ENCODE measurements at places on chromosomes 7 and 10.

DNA sequence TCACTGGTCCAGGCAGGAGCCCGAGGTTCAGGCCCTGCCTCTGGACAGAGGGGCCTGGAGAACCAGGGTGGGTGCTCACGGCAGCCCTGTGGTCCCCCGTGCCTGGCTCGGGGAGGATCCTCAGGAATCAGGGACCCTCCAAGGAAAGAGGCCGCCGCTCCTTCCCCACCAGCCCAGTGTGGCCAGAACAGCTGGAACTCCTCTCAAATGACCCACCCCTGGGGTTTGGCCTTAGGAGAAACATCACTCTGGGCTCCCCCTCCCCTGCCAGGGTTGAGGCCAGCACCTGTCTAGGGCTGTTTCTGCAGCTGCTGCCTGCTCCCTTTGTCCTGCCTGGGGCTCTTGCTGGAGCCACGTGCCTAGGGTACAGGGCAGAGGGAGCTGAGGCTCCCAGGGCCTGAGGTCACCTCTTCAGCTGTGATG lies 161.0 kb downstream of the RNF216 start:
- no peak for DNase-seq

- DNase-seq, result no peak
Measured at GRCh38 chr10:128808921-128809440, 658.1 kb upstream of the MGMT start.

DNA sequence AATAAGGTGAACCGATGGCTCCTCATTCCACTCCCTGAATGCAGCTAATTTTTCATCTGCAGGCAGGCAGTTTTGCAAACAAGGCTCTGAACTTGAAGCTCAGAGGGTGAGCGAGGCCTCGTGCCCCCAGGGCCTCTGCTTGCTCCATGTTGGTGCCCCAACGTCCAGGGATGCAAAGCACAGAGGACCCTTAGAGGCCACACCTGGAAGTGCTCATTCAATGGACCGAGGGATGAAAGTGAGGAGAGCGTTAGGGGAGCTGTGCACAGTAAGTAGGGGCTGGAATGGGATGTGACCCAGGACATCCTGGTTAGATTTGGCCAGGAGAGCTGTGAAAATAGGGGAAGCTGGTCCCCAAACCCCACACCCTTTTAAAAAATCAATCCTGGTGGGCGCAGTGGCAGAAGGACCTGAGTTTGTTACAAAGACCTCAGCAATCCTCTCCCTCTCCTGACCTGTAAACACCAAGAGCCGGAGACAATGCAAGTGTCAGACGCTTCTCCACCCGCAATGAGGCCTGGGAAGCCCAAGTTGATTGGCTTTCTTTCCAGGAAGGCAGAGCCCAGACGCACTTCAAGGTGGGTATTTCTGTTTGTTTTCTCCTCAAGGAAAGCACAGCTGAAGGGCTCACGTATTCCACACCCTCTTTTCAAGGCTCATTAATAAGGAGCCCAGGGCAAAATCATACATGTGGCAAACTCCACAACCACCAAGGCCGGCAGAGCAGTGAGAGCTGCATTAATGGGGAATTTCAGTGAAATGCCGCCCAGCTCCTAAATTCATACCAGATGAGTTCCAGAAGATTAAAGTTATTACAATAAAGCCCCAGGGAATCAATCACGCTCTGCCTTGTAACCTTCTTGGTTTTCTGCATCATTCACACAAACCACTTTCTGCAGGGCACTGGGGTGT lies 14.1 kb upstream of the CXCL12 start:
- no peak for DNase-seq

- no peak for DNase-seq
Measured at GRCh38 chr7:105279688-105280007, 109.1 kb downstream of the SRPK2 start.

GRCh38 chr7:111112439-111112838 lies 21.5 kb downstream of the LRRN3 start:
- DNase-seq, result no peak

- DNase-seq, result no peak
Measured at GRCh38 chr7:66883716-66884115, 37.3 kb upstream of the TMEM248 start.

GRCh38 chr7:109376576-109376975 lies 806.9 kb downstream of the DNAJB9 start:
- no peak for DNase-seq

DNA sequence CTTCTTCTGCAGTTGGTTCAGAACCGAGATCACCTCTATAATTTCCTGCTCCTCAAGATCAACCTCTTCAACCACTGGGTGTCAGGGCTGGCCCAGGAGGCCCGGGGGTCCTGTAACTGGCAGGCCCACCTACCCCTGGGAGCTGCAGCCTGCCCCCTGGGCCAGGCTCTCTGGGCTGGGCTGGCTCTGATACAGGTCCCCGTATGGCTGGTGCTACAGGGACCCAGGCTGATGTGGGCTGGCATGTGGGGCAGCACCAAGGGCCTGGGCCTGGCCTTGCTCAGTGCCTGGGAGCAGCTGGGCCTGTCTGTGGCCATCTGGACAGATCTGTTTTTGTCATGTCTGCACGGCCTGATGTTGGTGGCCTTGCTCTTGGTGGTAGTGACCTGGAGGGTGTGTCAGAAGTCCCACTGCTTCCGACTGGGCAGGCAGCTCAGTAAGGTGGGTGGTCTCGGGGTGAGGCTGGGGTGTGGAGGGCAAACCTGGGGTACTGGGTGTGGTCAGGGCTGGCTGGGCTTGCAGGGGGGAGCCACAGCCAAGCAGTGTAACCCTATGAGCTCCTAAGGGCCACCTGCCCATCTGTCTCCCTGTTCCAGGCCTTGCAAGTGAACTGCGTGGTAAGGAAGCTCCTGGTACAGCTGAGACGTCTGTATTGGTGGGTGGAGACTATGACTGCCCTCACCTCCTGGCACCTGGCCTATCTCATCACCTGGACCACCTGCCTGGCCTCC lies 4.2 kb downstream of the TMEM270 start:
- DNase-seq, result no peak

DNA sequence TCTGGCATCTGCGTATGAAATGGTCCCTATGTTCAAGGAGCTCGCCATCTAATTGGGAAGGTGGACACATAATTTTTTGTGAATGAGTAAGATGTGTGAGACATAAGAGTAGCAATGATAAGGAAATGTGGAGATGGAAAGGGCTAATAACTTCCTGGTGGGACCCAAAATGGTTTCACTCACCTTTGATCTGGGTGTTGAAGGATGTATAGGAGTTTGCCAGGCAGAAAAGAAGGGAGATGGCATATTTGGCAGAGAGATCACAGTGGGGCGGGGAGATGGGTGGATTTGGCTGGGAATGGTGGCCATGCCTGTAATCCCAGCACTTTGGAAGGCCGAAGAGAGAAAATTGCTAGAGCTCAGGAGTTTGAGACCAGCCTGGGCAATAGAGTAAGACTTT lies 4.5 kb downstream of the POP7 start:
- no peak for DNase-seq

DNA sequence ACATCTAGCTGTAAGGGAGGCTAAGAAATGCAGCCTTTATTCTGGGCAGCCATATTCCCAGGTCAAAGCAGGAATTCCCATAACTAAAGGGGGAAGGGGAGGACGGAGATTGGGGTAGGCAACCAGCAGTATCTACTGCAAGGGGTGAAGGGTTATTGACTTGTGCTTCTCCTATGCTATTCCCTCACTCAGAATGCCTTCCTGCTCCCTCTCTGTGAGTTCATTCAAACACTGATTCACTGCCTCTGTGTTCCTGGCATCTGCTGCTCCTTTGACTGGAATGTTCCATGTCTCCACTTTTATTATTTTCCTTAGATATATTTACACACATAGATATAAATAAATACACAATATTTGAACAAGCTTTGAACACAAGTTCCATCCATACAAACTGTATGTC lies 11.1 kb downstream of the HTR7 start:
- no peak for DNase-seq

DNA sequence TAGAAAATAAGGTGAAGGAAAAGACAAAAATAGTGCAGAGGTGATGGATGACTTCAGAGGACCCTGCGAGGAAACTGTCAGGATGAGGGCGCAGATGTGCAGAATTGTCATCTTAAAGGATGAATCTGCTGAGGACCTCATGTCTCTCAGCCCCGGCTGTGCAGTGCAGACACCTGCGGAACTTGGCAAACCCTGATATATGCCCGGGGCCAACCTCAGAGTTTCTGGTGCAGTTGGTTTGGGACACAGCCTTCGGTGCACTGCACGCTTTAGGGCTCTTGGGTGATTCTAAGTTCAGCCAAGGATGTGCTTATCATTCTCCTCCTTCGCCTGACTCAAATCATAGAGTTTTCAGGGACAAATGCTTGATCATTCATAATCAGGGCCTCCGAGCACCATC lies 310.1 kb downstream of the TCERG1L start:
- DNase-seq, result no peak

DNA sequence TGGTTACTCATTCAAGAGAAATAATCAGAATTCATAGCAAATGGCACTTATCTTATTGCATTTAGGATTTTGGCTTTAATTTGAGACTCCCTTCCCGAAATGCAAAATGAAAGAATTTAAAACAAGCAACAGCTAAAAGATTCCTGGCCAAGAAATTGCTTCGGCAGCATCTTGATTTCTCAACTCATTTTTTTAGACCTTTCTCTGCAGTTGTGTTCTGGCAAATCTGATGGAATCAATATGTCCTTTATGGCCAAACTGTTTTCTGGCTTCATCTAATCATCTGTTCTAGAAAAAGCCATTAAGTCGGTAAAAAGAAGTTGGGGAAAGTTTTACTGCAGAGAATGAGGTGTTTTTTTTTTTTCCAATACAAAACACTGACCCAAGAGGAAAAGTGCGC lies 172.1 kb downstream of the SLC16A9 start:
- DNase-seq, result no peak

DNA sequence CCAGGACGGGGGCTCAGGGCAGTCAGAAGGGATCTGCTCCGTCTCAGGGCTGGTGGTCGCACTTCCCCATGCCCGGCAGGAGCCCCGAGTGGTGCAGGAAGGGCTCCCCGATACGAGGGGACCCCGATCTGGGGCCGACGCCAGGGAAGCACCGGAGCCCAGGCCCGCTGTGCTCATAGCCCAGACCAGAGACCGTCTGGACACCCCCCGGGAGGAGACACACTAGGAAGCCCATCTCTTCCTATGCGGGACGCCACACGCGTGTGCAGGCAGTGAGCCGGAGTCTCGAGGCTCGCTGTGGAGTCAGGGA lies 39.7 kb upstream of the PDGFA start:
- no peak for DNase-seq

DNA sequence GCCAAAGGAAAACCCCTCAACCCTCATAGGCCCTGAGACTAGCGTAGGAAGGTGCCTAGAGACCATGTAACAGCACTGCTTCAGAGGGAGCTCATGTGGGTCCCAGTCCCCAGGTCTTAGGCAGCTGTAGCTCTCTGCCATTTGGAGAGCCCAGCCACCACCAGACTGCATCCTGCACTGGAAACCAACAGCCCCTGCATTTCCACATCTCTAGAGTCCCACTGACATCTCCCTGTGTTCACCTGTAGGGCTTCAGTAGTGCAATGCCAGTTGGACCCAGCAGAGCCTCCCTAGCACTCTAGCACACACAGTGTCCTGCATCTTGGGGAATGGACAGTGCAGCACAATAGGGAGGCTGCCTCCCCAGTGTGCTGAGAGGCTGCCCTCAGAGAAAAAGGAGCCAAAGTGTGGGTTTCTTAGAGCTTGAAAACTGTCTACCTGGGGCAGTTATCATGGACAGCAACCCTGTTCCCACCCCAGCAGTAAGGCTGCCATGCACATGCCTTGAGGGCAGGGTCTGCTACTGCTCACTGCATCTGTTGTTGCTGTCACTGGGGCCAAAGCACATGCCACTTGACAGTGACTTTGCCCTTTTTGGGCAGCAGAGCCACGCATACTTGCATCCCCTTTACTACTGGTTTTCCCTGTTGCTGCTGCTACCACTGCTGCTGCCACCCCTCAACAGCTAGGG lies 46.7 kb upstream of the ANTXRL start:
- DNase-seq, result no peak

GRCh38 chr7:23895666-23896096 lies 185.7 kb downstream of the STK31 start:
- DNase-seq, result no peak

DNA sequence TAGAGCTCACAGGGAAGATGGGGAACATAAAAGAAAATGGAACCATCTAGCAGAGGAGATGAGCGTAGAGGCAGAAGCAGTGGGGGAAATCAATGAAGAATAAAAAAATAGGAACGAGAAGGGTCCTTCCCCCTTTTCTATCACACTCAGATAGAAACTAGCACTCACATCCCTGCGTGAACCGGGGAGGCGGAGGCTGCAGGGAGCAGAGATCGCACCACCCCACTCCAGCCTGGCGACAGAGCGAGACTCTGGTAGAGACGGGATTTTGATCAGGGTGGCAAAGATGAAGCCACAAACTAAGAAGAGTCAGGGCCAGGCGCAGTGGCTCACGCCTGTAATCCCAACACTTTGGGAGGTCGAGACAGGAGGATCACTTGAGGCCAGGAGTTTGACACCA lies 64.7 kb upstream of the ECHDC3 start:
- no peak for DNase-seq

DNA sequence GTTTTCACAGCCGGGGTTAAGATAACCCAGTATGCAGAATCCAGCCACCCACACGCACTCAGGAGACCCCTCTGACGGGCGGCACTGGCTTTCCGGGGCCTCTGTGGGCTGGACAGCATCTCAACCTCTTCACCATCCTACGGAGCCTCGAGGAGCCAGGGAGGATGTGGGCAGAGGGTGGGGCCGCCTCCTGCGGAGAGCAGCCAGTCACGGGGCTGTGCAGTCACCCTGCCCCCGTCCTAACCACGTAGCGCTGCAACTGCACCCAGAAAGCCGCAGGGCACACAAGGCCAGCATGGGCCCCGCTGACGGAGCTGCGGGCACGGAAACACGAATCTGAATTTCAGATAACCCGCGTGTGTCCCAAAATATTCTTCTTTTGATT lies 270.3 kb downstream of the ELFN1 start:
- DNase-seq, result no peak

GRCh38 chr7:32532086-32532485 lies 36.8 kb downstream of the AVL9 start:
- DNase-seq, result no peak

All from HCT116 (cell line).